Stimulated activated CD8-positive, alpha-beta memory T cell treated with anti-CD3 and anti-CD28 coated beads, Interleukin-7, amount 100 ng/mL, for 48 hours (primary cell): ENCODE measurements at places on chromosomes 12 and 14.

- DNase-seq: no peak
These were observed 166.1 kb downstream of the ADCK1 start for GRCh38 chr14:77965919-77966435.

DNA sequence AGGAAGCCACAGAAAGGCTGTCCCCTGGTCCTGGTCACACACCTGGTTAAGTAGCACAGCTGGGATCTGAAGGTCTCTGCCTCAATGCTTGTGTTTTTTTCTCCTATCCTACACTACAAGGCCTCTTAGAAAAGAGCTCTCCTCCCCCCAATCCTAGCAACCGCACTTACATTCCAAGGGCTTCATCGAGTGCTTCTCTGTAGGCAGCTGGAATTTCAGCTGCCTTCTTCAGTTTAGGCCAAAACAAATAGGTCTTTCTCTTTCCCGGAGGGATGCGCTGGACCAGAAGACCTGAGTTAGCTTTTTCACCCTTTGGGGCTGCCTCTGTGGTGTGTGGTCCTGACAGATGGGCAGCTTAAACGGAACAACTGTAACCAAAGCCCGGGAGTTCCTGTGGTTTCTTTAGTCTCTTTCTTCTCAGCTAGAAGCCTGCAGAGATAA lies 109.7 kb downstream of the GPATCH2L start:
- no peak for DNase-seq

- no peak for DNase-seq
These were observed 73.3 kb downstream of the PTHLH start for GRCh38 chr12:27899151-27899661.

- DNase-seq: no peak
These were observed 21.6 kb downstream of the SARNP start for GRCh38 chr12:55795950-55796349.

- peak; percentile 94 for DNase-seq
These were observed at the start of gene TCTN2 for GRCh38 chr12:123670882-123671728. TCTN2 (plus strand) TSS chr12:123671113; CDS start chr12:123671241, 128 bp downstream.
